ENCODE measurements at places on chromosomes 2 and 18.

DNA sequence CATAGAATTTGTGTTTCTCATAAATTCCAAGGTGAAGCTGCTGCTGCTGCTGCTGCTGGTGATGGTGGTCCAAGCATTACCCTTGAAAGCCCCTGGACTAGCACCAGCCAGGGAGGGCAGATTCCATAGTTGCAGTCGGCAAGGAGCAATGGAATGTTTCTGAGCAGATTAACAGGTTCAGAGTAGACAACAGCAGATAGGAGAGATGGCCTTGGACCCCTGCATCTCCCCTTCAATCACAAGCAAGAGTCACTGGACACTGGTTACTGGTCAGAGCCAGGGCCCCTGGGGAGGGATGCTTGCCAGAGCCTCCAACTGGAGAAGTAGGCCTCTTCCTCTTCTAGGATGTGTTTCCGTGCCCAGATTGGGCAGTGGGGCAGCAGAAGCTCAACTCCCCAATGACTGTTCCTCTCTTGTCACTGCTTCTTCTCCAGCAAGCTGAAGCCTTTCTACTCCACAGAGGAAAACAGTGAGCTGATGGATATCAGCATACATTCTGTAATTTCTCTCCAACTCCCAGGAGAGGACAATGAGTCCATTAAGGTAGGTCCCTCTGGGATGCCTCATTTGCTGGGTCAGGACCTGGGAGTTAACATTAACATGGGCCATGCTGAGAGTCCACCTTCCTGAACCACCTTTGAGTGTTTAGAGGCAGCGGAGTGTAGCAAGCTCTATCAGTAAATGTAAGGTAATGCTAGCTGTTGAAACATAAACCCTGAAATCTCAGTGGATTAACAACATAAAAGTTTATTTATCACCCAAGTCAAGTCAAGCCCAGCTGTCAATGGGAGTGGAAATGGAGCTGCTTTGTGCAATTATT lies 35.3 kb downstream of the MROH2A start:
- peaks cover 8% of the 10 kb centered on the region for H3K27me3 ChIP-seq
- DNase-seq = peak; percentile 25
- no peaks in the 10 kb centered on the region for H3K4me1 ChIP-seq
- H3K27ac ChIP-seq = no peak overlapping the region
- H3K36me3 ChIP-seq = no peaks in the 10 kb centered on the region
- no peak overlapping the region for H3K4me3 ChIP-seq

DNA sequence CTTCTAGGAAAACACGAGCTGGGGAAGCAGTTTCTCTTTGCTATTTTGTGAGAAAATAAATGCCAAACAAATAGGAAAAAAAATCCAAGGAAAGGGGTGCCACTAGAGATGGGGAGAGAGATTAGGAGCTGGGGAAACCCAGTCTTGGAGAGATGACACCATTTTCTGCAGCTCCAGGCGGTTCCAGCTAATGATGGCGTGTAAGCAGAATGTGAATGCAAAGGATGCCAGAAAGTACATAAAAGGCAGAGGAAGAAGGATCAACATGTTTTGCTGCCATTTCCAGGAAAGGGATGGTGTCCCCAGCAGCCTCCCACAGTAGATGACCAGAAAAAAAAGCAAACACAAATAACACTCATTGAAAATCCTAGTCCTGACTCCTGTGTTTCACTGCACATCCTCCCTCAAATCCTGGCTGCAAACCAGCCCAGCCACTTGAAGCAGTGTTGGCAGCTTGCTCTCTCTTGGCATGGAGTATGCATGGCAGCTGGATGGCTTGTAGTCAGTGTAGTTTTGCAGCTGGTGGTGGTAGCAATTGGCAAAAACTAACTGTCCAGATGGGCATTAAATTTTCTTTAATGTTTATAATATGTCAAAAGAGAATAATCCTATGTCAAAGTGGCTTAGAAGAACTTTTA lies 93.6 kb downstream of the FTCDNL1 start:
- H3K4me1 ChIP-seq = peaks cover 12% of the 10 kb centered on the region
- H3K4me3 ChIP-seq = no peak overlapping the region
- DNase-seq = no peak
- no peak overlapping the region for H3K27ac ChIP-seq
- H3K36me3 ChIP-seq = no peaks in the 10 kb centered on the region
- H3K27me3 ChIP-seq = no peaks in the 10 kb centered on the region

- H3K4me3 ChIP-seq = no peak overlapping the region
- DNase-seq = no peak
- no peaks in the 10 kb centered on the region for H3K4me1 ChIP-seq
- H3K36me3 ChIP-seq = no peaks in the 10 kb centered on the region
These were observed 17.3 kb upstream of the MTX2 start for GRCh38 chr2:176251928-176252327.

GRCh38 chr2:60118061-60118460 lies 435.4 kb downstream of the BCL11A start:
- no peaks in the 10 kb centered on the region for H3K27me3 ChIP-seq
- peaks cover 3% of the 10 kb centered on the region for H3K4me1 ChIP-seq
- H3K4me3 ChIP-seq = no peak overlapping the region
- H3K27ac ChIP-seq = no peak overlapping the region
- no peak for DNase-seq

DNA sequence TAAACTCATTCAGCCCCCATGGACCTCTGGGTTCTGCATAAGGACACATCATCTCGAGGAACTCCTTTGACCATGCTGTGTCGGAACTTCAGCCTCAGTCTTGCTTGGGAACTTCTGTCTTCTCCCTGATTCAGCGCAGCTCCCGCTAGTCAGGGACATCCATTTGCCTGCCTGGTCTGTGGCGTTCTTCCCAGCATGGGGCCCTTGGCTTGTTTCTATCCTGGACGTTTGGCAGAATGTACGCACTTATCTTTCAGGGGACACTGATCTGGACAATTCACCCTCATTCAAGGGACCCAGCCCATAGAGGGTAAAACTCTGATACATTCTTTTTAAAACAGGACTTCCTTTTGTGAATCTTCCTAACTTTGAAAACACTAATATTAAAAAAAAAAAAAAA lies 75.8 kb upstream of the WIPF1 start:
- no peaks in the 10 kb centered on the region for H3K36me3 ChIP-seq
- H3K27ac ChIP-seq = peak overlapping the region; percentile 5
- H3K4me3 ChIP-seq = no peak overlapping the region
- DNase-seq = no peak

GRCh38 chr2:118856978-118857676 lies 9.7 kb upstream of the EN1 start:
- DNase-seq = no peak
- H3K4me3 ChIP-seq = no peak overlapping the region
- no peaks in the 10 kb centered on the region for H3K36me3 ChIP-seq
- peaks cover 24% of the 10 kb centered on the region for H3K4me1 ChIP-seq

GRCh38 chr18:12657684-12658425 lies at the start of gene SPIRE1:
Gene SPIRE1 (minus strand): TSS chr18:12658107. CDS start chr18:12657866, 241 bp downstream.
- peak within 1 kb of the TSS; percentile 81 for H3K4me3 ChIP-seq
- H3K36me3 ChIP-seq = no peaks in the 10 kb centered on the region
- peak; percentile 83 for DNase-seq
- H3K4me1 ChIP-seq = peaks cover 29% of the 10 kb centered on the region

- H3K27me3 ChIP-seq = no peaks in the 10 kb centered on the region
- H3K4me1 ChIP-seq = peaks cover 29% of the 10 kb centered on the region
- H3K4me3 ChIP-seq = no peak overlapping the region
- peaks cover 68% of the 10 kb centered on the region for H3K36me3 ChIP-seq
These were observed 5.7 kb downstream of the ACTR1B start for GRCh38 chr2:97657986-97658690.

GRCh38 chr2:147416099-147416498 lies 428.7 kb upstream of the ACVR2A start:
- no peak overlapping the region for H3K27ac ChIP-seq
- H3K36me3 ChIP-seq = no peaks in the 10 kb centered on the region
- no peaks in the 10 kb centered on the region for H3K4me1 ChIP-seq
- DNase-seq = no peak
- H3K27me3 ChIP-seq = no peaks in the 10 kb centered on the region
- no peak overlapping the region for H3K4me3 ChIP-seq

GRCh38 chr2:124437811-124438210 lies 412.7 kb downstream of the CNTNAP5 start:
- no peak overlapping the region for H3K27ac ChIP-seq
- DNase-seq = no peak
- H3K36me3 ChIP-seq = no peaks in the 10 kb centered on the region
- no peaks in the 10 kb centered on the region for H3K27me3 ChIP-seq
- H3K4me1 ChIP-seq = no peaks in the 10 kb centered on the region
- H3K4me3 ChIP-seq = no peak overlapping the region

DNA sequence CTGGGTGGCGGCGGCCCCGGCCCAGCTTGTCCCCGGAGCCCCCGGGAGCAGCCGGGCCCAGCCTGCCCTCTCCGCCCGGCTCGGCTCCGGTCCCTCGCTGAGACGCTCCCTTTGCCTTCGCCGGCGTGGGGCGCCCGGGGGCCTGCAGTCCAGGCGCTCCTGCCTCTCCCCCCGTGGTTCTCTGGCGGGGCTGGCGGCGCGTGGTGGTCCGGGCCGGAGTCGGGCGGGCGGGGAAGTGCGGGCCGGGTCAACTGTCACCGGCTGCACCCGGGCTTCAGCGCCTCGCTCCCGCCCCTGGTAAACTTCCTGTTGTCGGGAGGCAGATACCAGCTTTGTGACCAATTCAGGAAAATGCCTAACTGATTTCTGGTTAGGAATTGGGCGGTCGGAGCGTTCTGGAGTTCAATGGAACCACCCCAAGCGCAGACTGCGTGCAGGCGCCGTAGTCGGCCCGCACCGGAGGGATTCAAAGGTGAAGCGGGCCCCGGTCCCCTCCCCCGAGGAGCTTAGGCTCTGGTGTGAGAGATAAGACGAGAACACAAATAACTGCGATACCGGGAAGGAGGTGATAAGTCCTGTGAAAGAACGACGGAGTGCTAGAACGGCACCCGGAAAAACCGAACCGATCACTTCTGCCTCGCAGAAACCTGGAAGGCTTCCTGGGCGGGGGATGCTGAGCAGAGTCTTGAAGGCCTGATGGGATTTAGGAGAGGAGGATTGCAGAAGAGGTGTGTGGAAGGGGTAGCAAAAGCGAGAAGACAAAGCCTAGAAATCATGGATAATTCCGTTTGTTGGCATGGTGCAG lies 891 bp downstream of the CAB39 start:
- H3K36me3 ChIP-seq = no peaks in the 10 kb centered on the region
- peak overlapping the region; percentile 99 for H3K27ac ChIP-seq
- H3K4me1 ChIP-seq = peaks cover 43% of the 10 kb centered on the region
- DNase-seq = peak; percentile 80
- H3K27me3 ChIP-seq = no peaks in the 10 kb centered on the region

DNA sequence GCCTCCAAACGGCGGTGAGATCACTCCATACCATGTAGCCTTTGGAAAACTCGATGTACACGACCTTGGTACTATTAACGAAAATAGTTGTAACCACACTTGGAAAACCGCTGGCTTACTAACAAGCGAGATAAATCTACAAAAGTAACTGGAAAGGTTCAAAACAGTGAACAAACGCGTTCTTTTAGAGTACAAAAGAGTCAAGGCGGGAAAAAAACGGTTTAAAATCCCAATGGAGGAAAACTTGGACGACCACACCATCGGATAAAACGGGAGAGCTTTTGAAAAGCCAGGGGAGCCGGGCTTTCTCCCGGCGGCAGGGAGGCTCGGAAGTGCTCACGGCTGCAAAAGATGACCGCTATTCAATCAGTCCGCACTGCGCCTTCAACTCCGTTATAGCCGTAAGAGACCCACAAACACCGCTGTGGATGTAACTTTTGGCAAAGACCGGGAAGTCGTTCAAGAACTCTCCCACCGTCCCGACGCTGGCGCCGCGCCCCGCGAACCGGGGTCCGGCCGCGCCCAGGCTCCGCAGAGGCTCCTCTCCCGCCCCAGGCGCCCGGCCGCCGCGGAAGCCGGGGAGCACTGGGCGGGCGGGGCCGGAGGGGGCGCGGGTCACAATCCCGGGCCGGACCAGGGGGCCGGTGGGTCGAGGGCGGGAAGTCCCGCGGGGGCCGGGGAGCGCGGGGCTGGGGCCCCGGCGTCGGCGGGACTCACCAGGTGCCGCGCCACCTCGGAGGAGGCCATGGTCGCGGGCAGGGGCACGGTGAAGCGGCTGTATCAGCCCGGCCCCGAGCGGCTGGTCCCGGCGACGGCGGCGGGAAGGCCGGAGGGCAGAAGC lies 465 bp downstream of the SEPTIN10 start:
- peak overlapping the region; percentile 84 for H3K4me3 ChIP-seq
- H3K36me3 ChIP-seq = no peaks in the 10 kb centered on the region
- no peak for DNase-seq
- H3K4me1 ChIP-seq = peaks cover 69% of the 10 kb centered on the region
- H3K27ac ChIP-seq = peak overlapping the region; percentile 99

DNA sequence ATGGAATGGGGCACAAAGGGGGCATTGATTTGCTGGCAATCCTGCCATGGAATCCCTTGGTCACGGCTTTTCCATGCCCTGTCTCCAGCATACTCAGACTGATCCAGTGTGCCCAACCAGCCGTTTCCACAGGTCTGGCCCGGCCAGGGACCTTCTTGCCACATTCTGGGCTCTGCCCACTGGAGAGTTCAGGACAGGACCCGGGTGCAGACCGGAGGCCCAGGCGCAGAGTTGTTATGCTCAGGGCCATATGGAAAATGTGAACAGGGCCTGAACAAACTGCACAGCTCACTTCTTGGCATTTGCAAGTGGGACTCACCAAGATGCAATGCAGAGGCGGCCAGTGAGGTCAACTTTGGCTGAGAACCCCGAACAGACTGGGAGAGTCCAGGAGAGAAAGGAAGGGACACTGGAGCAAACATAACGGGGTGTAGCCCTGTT lies 15.6 kb upstream of the ASAP2 start:
- DNase-seq = peak; percentile 89
- peaks cover 22% of the 10 kb centered on the region for H3K4me1 ChIP-seq
- peak overlapping the region; percentile 81 for H3K27ac ChIP-seq
- no peaks in the 10 kb centered on the region for H3K36me3 ChIP-seq

- no peaks in the 10 kb centered on the region for H3K27me3 ChIP-seq
- no peak overlapping the region for H3K4me3 ChIP-seq
- H3K36me3 ChIP-seq = peaks cover 18% of the 10 kb centered on the region
- DNase-seq = no peak
- H3K4me1 ChIP-seq = peaks cover 24% of the 10 kb centered on the region
These were observed 47.5 kb downstream of the PTPN2 start for GRCh38 chr18:12836551-12836950.

DNA sequence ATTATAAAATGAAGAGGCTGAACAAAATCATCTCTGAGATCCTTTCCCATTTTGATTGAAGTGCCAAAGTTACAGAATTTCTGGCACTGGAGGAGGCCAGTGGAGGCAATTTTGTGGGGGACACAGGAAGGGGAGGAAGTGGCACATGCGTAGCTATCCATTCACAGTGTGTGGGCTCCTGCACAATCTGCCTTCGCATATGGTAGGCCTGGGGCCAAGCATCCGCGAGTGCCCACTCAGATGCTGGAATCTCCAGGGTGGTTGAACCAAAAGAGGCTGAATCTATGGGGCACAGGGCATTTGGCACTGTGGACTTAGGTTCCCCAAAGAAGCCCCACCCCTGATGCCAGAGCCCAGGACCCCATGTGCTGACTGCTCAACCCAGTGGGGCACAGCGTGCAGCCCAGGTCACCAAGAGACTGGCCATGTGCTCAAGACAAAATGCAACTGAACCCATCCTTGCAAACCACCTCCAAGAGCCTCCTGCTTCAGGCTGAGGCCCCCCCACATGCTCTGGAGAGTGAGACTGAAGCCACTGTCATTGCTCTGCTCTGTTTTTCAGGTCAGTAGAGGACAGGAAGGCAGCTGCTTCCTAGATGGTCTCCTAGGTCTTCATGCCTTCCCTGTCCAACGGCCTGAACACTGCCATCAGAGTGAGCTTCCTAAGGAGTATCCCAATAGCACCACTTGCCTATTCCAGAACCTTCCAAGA lies 28.5 kb downstream of the ST8SIA5 start:
- H3K4me3 ChIP-seq = no peak overlapping the region
- H3K27me3 ChIP-seq = no peaks in the 10 kb centered on the region
- no peaks in the 10 kb centered on the region for H3K4me1 ChIP-seq
- H3K27ac ChIP-seq = no peak overlapping the region
